ENCODE measurements at places on chromosomes 7 and 10.

DNA sequence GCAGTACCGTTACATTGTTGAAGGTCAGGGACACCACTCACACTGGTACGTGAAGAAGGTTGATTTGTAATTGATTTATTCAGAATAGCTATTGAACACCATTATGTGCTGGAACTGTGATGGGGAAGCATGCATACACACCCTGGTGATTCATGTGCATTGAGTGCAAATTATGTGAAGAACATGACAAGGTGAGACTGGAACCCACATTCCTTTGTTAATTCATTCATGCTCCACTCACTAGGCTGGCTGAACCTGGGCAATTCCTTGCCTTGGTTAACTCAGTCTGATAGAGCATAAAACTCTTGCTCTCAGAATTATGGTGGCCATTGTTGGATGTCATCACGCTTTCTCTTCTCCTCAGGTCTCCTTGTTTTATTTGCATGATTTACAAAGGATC, 67.3 kb upstream of the TPK1 start:
- DNase-seq, result no peak

DNA sequence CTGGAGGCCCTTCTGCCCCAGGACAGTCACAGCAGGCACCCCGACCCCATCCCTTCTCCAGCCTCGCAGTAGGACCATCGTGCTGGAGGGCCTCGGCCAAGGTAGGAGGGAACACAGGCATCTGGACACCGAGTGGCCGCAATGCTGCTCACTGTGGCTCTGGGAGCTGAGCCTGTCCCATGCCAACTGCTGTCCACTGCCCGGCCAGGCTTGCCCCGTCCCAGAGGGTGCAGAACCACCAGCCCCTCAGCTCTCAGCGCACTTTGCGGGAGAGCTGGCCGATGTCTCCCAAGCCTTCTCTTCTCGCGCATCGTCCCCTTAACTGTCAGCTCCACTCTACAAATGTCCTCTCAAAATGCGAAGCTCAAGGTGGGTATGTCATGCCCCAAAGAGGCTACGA, 197.2 kb downstream of the PTPRN2 start:
- no peak for DNase-seq

DNA sequence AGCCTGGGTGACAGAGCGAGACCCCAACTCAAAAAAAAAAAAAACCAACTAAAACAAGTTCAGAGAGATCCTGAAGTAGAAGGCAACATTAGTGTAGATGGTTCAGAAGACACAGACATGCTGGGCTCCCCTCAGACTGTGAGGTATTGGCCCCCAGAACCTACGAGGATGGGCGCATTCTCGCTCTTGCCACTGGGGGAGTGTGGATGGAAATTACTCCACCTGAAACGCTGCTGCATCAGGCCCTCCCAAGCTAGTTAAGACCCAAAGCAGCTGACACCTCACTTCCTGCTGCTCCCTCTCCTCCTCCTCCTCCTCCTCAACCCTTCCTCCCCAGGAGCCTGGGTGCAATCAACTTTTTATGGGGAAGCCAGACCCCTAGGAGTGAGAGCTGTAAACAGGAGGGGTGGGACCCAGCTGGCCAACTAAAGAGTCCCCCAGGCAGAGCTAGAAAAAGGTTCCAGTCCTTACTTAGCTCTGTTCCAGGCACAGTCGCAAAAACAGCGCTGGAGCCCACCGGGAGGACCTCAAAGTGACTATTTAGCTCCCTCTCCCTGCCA, 7.4 kb downstream of the SH3PXD2A start:
- no peak for DNase-seq

GRCh38 chr10:24277771-24278170, 68.8 kb downstream of the KIAA1217 start:
- no peak for DNase-seq

- no peak for DNase-seq
Measured at GRCh38 chr7:27442455-27442854, 199.9 kb downstream of the EVX1 start.

- DNase-seq, result no peak
Measured at GRCh38 chr7:133358708-133359107, 105.8 kb downstream of the EXOC4 start.

GRCh38 chr10:62010366-62010765, 108.9 kb downstream of the ARID5B start:
- no peak for DNase-seq

GRCh38 chr7:964401-965231, 10.1 kb upstream of the ADAP1 start:
- DNase-seq, result no peak

DNA sequence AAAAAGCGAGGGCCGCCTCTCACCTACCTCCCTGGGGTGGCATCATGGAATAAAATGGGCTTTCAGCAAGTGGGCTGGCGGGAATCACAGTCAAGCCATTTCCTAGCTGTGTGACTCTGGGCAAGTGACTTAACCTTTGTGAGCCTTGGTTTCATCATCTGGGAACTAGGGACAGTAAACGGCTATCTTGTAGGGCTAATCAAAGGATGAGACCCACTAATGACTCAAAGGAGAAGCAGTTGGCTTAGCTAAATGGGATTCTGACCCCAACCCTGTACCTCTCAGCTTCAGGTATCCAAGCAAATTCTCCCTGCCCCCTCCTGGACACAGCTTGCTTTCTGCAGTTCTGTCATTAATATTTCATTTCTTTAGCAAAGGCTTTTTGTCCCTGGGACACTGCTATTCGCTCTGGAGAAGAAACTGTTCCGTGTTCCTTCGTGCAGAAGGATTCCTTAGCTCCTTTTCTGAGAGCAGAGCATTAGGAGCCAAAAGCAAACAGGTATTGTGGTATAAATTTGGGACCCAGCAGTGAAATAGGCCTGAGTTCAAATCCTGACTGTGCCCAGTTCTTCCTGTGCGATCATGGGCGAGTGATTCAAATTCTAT, 25.9 kb downstream of the TRIM8 start:
- DNase-seq, result no peak

- no peak for DNase-seq
Measured at GRCh38 chr7:33849971-33850559, 55.3 kb upstream of the BMPER start.

DNA sequence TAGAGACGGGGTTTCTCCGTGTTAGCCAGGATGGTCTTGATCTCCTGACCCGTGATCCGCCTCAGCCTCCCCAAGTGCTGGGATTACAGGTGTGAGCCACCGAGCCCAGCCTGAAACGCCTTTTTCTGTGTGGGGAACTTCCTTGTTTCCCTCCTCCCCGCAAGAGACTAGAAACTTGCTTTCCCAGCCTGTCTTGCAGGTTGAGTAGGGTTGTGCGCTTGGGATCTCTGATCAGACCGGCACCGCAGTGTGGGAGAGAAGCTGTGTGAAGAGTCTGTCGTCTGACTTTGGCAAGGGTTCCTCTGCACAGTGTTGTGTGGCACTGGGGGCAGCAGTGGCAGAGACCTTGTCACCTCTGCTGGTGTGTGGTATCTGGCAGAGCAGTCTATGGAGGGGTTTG, 28.9 kb downstream of the RBM17 start:
- DNase-seq, result no peak

- no peak for DNase-seq
Measured at GRCh38 chr7:110938165-110938564, 152.8 kb upstream of the LRRN3 start.

DNA sequence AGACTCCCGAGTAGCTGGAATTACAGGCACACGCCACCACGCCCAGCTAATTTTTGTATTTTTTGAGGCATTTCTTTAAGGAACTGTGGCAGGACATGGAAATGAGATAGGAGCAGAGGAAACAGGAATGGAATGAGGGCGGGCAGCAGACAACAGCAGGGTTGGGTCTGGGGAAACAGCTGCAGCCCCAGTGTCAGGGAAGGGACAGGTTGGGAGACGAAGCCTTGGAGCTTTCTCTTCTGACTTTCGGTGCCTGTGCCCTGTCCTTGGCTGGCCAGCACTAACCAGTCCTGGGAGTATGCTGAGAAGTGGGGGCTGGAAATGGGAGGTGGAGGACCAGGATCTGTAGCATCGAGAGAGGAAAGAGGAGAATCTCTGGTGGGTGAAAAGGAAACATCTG, 47.4 kb downstream of the ATOH7 start:
- no peak for DNase-seq

DNA sequence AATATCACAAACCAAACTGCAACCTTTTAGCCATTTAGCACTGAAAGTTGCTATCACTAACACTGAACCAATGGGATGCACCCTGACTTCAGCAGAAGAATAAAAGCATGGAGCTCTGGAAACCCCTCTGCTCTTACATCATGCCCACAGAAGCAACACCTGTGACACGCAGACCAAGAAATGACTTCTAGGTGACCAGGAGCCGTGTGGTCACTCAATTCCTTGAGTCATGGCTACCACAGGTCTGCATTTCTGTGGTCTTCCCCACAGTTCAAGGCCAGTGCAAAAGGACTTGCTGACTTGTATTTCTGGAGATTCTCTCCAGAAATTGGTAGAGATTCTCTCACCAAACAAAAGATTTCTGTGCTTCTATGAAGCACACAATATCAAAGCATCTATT, 38.3 kb downstream of the NRCAM start:
- no peak for DNase-seq

- no peak for DNase-seq
Measured at GRCh38 chr10:130195746-130196294, 59.6 kb downstream of the GLRX3 start.

GRCh38 chr7:37356911-37357636, 91.6 kb downstream of the ELMO1 start:
- no peak for DNase-seq

DNA sequence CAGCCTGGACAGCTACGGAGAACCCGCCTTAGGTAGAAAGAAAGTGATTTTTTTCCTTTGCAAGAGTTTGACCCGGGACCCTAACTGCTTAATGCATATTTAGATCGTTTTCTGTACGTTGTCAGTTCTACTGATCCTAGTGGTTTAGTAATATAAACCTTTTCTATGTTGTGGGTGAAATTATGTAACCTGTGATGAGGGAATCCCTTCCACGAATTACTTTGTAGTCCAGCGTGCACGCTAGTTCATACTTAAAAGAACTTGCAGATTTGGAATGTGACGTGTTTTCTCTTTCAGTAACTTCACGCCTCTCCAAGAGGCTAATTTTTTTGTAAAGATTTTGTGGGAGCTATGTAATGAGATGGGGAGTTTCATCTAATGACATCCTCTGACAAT, 705 bp downstream of the SLF2 start:
- DNase-seq, result no peak

DNA sequence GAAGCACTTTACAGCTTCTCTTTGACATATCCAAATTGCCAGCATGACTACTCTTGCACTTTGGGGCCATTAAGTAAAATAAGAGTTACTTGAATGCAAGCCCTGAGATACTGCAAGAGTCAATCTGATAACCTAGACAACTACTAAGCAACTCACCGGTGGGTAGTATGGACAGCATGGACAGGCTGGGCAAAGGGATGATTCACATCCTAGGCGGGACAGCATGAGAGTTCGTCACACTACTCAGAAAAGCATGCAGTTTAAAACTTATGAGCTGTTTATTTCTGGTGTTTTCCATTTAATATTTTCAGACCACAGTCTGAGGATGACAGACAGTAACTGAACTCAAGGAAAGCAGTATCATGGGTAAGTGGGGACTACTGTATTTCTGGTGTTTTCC, 84.0 kb downstream of the ORC5 start:
- DNase-seq, result no peak

GRCh38 chr10:69409968-69410367, 6.8 kb downstream of the TACR2 start:
- DNase-seq, result no peak

DNA sequence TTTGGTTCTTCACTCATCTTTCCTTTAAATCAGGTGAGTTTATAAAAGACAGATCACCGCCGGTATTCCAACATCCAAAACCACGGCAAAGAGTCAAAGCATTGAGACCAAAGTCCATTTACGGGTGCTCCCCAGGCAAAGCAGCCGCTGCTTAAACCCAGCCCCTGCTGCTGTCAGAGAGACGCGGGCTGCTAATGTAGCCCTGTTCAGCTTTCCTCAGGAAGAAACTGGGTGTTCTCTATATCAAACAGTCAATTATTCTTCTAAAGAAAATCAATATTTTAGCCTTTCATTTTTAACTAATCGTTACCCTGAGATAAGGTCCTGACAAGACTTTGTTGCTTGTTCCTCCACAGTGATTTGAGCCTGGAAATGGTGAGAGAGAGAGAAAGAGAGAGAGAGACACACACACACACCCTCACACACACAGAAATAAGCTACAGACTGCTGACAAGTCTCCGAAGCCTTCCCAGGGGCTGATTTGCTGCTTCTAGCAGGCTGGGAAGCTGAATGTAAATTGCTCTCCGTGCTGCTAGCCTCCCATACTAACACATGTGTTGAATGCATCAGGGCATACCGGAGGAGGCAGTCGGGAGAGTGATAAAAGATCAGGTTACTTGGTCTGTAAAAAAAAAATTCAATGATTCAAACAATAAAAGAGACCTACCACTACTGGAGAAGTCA, 183.0 kb upstream of the ANK3 start:
- peak; percentile 42 for DNase-seq

DNA sequence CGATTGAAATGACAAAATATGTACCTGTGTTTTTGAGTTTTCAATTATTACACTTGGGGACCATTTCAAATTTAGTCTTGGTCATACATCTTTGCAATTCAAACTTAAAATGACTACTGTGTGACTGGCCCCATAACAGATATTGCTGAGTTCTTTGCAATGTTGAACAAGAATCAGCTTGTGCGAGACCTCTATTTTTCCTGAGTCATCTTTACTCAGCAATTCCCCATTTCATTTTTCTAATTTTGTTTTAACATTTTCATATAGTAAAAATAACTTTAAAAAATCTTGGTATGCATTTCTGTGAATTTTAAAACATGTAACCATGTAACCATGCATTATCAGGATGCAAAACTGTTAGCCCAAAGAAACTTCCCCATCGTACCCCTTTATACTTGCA, 678.1 kb downstream of the ANKRD7 start:
- DNase-seq, result no peak

DNA sequence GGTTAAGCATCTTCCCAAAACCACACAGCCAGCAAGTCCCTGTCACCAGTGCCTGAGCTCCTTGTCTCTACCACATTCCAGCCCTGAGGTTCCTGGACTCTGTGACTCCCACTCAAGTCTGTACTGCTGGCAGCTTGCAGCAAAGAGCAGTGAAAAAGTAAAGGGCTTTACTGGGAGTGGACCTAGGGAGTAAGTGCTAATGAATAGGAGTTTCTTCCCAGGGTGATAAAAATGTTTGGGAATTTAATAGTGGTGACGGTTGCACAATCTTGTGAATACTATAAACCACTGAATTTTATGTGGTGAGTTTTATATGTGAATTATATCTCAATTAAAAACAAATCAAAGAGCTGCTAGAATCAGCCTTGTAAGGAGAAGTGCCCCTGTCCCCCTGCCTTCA, 22.6 kb downstream of the HSPA12A start:
- DNase-seq, result no peak

- DNase-seq, result no peak
Measured at GRCh38 chr7:34227525-34227924, 322.2 kb downstream of the BMPER start.

GRCh38 chr7:76364198-76364584, 5.4 kb upstream of the YWHAG start:
- DNase-seq, result no peak

GRCh38 chr7:603152-603951, 83.7 kb upstream of the PDGFA start:
- no peak for DNase-seq

GRCh38 chr7:159042581-159043101, 102.0 kb downstream of the VIPR2 start:
- DNase-seq, result no peak

- DNase-seq, result no peak
Measured at GRCh38 chr10:84406561-84406960, 78.2 kb downstream of the CCSER2 start.

All from iPS DF 19.7 (cell line).